ENCODE measurements at places on chromosomes 16 and 17.

DNA sequence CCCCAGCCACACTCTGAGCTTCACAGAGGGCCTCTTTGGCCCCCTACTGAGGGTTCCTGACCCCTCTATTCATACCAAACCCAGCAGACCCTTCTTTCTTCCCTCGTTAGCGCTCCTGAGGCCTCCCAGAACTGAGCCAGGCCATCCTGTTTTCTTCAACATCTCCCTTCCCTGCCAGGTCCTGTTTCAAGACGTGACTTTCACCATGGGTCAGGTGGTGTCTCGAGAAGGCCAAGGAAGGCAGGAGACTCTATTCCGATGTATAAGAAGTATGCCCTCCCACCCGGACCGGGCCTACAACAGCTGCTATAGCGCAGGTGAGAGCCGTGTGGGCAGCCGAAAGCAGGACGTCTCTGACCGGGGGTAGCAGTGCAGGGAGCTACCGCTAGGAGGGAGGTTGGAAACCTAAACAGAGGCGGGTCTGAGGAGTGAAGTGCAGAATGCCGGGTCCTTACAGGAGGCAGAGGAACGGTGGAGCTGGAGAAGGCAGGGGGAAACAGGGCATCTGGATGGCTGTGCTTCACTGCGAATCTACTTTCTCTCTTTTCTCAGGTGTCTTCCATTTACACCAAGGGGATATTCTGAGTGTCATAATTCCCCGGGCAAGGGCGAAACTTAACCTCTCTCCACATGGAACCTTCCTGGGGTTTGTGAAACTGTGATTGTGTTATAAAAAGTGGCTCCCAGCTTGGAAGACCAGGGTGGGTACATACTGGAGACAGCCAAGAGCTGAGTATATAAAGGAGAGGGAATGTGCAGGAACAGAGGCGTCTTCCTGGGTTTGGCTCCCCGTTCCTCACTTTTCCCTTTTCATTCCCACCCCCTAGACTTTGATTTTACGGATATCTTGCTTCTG lies 1.3 kb upstream of the SENP3 start:
- peak; percentile 65 for DNase-seq

DNA sequence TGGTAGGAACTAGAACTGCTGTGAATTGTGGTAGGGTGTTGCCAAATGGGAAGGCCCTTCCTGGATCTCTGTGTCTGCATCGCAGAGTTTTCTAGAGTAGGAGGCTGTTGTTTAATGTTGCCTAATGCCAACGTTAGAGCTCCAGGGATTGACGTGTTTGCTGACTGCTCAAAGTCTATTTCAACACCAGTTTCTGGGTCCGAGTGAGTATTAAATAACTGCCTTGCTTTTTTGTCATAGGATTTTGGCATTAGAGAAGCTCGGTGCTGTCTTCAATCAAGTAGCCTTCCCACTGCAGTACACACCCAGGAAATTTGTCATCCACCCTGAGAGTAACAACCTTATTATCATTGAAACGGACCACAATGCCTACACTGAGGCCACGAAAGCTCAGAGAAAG lies 40.0 kb downstream of the SF3B3 start:
- DNase-seq: no peak

- DNase-seq: peak; percentile 80
These were observed 10.6 kb upstream of the TMIGD1 start for GRCh38 chr17:30344283-30345088.

DNA sequence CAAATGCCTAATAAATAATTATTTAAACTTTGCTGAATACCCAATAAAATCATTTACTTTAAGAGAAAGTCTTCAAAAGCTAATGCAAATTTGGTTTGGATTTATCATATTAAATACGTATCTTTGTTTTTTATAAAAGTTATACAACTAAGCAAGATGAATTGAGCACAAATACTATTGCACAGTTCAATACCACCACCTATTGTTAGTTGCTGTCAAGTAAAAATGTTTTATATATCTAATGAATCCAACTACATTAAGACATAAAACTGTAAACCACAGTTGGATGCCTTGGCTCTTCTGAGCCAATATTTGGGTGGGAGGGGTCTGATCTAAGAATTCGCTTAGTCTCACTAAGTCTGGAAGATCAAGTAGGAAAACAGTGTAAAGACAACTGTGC lies 7.7 kb downstream of the FBXL20 start:
- DNase-seq: no peak

GRCh38 chr17:72360386-72360940 lies 239.6 kb downstream of the SOX9 start:
- DNase-seq: no peak

GRCh38 chr17:64488301-64488700 lies 8.6 kb downstream of the POLG2 start:
- no peak for DNase-seq

DNA sequence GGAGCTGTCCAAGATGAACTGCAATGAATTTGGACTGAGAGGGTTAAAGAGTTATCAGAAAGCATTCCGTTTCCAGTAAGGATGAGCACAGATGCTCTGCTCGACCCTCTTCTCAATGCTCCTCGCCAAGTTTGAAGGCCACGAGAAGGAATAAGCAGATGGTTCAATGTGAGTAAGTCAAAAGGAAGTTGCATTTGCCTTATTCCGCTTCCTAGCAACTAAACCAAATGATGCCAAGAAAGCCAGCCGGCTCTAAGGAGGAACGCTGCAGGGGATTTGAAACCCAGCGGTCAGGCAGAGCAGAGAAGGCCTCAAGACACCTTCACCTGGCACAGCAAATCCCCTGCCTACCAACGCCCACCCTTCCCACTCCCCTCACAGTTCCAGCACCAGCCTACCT lies 52.1 kb upstream of the CNEP1R1 start:
- no peak for DNase-seq

Data from dermis microvascular lymphatic vessel endothelial cell (primary cell).